Stimulated activated naive CD8-positive, alpha-beta T cell treated with anti-CD3 and anti-CD28 coated beads, Interleukin-15, amount 100 ng/mL, for 72 hours (primary cell): ENCODE measurements at places on chromosomes 7 and 10.

- DNase-seq: no peak
Measured at GRCh38 chr7:22150221-22150620, 204.5 kb upstream of the CDCA7L start.

DNA sequence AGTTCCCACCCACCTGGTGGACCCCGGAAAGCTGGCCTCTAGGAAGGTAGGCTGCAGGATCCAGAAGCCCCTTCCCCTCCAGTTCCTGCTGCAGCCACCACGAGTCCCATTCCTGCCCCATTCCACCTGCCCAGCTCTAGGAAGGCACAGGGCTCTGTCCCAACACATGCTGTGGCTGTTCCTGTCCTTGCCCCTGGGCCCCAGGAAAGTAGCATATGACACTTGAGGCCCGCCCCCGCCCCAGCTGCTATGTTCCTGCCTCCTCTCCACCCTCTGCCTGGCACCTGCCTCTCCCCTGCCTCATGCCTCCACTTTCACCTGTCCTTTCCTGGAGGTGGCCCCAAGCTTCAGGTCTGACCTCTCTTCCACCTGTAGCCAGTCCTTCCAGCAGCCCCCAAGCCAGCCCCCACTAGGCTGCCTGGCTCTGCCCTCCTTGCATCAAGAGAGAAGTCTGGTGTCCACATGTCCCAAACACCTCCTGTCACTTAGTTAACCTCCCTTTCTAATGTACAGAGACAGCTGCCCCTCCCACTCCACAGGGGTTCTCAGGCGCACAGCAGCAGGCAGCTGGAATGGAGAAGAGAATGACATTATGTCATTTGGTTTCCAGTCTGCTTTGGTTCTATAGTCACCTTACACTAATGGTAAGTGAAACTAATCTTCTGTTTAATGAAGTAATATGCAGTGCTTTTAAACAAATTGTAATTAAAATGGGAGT, 22.7 kb downstream of the YKT6 start:
- no peak for DNase-seq

- DNase-seq: no peak
Measured at GRCh38 chr10:94052866-94053791, 59.4 kb downstream of the PLCE1 start.

GRCh38 chr10:80489371-80490112, 35.4 kb downstream of the TSPAN14 start:
- no peak for DNase-seq

- DNase-seq: no peak
Measured at GRCh38 chr10:101136007-101136707, 5.1 kb downstream of the TLX1 start.

GRCh38 chr7:46414946-46415345, 493.9 kb upstream of the IGFBP3 start:
- DNase-seq: no peak

DNA sequence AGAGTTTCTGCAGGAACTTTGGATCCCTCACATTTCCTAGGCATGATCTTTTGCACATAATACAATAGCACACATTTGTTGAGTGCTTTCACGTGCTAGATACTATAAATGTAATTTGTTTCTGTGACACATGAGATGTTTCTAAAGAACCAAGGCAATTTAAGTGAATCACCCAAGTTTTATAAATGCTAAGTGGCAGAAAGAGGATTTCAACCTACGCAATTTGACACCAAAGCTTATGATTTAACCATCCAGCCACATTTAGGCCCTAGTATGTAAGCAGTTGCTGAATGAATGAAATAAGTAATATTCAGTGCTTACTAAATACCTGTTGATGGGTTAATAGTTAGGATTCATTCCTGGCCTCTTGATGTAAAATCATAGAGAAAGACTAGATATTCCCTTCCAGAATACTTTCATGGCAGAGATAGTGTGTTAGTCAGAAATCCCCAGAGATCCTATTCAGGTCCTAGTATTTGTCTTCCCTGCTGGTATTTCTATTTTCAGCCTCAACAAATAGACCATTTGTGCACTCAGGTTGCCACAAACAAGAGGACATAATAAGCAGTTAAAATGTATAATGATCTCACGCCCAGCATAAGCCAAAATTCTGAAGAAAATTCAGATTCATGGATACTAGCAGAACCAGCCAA, 572.6 kb downstream of the IPMK start:
- no peak for DNase-seq

GRCh38 chr7:34015651-34016050, 110.3 kb downstream of the BMPER start:
- DNase-seq: no peak

GRCh38 chr7:32496052-32496813, 944 bp downstream of the AVL9 start:
- no peak for DNase-seq

DNA sequence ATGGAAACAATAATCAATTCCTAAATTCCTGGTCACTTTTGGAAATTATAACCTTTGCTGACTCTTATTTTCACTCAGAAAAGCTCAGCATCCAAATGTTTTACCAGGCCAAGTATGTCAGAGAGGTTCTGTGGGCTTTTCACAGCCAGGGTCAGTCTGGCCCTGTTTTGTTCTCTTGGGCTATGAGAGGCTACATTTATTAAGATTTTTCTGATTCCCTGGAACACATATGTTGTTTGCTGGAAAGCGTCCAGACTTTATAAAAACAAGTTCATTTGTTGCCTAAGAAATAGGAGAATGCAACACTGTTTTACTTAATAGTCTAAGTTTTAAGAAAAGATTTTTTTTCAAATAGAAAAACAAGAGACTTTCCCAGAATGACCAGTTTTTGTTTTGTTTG, 238.4 kb upstream of the PLXDC2 start:
- no peak for DNase-seq

GRCh38 chr10:88672041-88672440, 7.8 kb downstream of the LIPF start:
- DNase-seq: no peak

DNA sequence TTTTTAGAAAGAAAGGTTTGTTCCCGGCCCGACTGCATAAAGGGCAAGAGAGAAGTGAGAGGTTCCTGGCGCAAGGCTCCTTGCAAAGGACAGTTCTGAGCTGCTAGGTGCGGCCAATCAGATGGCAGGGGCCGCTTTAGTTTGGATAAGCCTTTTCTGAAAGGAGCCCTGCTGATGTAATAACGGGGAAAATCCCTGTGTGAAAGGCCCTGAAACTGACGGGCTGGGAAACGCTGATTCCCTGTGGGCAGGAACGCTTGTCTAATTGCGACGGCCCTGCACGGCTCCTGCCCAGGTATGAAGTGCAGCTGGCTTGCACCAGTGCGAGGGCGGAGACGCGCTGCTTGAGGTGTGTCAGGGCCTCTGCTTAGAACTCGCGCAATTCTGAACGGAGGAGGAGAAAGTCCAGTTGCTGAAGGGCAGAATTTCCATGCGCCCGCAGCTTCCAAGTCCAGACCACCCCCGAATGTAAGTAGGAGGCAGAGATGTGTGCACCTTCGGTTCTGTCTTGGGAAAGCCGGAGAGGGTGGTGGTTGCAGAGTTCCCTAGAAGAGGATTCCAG, 30.5 kb downstream of the TACC2 start:
- no peak for DNase-seq

DNA sequence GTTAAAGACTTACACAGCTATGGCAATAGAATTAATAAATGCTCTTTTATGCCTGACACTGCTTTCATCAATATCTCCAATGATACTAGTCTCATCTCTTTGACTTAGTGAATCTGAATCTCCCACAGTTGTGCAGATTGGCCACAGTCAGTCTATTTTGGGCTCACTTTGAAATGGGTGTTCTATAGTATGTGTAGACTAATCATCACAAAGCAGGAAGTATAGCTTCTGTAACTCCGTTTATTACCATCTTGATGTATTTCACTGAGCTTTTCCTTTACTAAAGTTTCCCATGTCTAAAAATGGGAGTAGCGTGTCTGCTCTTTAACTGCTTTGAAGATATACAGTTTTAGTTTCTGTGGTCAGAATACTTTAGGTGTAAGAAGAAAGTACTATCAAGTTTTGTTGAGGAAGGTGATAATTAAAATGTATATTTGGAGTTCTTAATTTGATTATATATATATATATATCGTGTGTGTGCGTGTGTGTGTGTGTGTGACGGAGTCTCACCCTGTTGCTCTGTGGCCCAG, 70.1 kb downstream of the ST7 start:
- no peak for DNase-seq

DNA sequence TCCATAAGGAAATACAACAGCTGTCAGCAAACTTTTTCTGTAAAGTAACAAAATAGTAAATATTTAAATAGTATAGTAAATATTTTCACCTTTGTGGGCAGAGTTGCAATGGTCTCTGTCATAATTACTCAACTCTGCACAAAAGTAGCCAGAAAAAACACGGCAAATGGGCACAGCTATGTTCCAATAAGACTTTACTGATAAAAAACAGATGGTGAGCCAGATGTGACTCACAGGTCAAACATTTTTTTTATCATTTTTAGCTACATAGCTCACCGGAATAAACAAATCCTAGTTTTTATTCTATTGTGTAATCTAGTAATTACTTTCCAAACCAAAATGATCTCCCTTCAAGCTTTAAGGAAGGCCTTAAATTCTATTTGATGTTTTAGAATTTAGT, 55.3 kb downstream of the NCAPG2 start:
- DNase-seq: no peak

DNA sequence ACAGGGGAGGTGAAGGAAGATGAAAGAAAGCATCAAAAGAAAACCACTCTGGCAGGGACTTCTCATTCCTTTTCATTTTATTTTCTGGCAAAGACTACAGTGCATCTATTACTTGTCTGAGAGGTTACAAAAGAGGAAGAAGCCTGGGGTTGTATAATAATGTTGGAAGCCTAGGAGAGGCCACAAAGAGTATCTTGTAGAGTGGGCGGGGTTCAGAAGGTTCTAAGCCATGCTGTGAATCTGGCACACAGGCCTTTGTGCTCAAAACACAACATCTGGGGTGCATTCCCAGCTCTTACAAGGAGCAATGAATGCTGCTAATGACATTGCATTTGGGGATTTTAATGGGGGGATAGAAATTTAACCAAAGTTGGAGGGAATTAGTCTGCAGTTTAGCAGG, 49.4 kb downstream of the MRPL32 start:
- no peak for DNase-seq

DNA sequence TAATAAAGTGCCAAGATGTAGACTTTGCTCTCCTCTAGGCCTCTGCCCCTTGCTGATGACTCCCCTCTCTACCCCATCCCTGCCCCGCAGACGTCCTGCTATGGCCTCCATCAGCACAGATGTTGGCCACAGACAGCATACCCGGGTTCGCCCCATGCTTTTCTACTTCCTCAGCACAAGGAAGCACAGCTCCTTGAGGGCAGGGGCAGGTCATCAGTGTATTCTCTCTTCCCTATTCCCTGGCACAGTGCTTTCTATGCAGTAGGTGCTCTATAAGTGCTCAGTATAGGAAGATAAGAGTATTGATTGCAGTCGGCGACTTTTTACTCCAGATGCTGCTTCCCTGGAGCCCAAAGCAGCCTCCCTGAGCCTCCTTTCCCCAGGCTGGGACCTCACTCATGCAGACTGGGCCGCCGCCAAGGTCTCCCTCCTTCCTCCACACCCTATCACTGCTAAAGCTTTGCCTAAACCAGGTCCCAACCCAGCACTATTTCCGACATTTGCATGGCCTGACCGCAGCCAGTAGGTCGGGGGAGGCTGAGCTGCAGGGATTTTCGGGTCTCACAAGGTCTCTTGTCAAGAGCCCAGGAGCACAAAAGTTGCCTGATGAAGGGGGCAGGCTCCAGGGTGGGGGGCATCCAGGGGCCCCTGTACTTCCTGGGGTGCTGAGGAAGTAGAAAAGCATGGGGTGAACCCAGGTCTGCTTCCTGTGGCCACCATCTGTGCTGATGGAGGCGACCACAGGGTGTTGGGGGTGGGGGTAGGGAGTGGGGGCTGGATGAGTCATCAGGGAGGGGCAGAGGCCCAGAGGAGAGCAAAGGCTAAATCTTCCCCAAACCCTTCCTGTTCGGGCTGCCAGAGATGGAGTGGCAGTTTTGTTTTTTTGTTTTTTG, 8.0 kb downstream of the CALHM3 start:
- DNase-seq: peak; percentile 80

DNA sequence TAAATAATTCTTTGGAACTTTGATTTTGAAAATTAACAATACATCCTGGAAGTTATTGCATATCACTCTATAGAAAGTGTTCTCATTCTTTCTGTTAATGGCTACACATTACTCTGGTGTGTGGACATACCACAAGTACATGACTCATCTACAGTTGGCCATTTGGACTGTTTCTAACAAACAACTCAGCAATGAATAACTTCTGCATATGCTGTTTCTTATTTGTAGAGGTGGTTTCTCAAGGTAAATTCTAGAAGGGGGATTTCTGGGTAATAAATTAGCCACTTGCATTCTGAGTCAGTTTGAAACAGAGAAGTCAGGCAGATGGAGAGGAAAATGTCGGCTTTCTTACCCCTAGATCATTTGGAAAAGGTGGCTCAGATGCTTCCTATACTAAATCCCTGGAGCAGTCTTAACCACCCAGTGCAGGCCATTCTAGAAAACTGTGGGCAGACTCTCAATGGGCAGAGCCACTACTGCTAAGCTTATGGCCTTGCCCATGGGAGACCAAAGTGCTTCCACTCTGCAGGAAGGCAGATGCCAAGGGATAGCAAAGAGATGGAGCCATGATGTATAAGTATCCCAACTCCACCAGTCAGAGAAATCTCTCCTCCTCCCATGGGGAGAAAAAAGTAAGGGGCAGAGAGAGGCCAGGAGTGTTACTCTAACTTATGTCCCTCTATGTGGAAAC, 194.0 kb upstream of the PLPP4 start:
- DNase-seq: no peak

- DNase-seq: no peak
Measured at GRCh38 chr7:6655636-6656385, 18.7 kb downstream of the ZNF316 start.

GRCh38 chr10:31051703-31052102, 20.0 kb upstream of the ZNF438 start:
- DNase-seq: no peak

- no peak for DNase-seq
Measured at GRCh38 chr10:14569274-14570060, 205.2 kb downstream of the FAM107B start.
